ENCODE measurements at places on chromosomes 6 and 20. TPM values are rescaled to one million over a fixed set of nuclear protein-coding genes. Genes with fewer than 3 reads are reported as not detected.

GRCh38 chr6:96582436-96582835, 19.5 kb downstream of the FHL5 start:
- no peak for DNase-seq

DNA sequence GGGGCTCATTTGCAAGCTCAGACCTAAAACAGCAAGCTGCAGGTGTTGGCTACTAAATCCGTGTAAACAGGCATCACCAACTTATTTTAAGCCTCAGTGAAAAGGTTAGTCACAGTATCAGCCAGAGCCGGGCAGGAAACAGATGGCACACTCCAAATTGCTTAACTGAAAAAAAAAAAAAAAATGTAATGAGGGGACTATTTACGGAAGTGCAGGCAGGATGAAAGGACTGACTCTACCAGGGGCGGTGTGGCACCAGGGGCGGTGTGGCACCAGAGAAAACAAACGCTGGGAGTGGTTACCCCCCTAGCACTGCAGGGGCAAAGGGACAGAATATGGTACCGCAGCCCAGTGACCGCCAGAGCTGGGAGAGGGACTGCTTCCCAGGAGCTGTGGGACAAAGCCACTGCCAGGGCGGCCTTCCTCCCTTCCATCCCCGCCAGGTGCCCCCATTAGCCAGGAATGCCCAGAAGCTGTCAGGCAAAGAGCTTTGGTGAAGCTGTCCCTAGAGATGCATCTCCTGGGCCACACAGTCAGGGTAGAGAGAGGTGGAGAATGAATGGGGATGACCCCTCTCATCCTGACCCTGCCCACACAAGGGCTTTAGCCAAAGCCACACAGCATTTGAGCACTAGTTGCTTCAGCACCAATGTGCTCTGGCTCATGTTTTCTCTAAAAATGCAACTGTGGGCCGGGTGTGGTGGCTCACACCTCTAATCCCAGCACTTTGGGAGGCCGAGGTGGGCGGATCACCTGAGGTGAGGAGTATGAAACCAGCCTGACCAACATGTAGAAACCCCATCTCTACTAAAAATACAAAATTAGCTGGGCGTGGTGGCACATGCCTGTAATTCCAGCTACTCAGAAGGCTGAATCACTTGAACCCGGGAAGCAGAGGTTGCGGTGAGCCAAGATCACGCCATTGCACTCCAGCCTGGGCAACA, 39.6 kb upstream of the GFOD1 start:
- DNase-seq, result no peak

DNA sequence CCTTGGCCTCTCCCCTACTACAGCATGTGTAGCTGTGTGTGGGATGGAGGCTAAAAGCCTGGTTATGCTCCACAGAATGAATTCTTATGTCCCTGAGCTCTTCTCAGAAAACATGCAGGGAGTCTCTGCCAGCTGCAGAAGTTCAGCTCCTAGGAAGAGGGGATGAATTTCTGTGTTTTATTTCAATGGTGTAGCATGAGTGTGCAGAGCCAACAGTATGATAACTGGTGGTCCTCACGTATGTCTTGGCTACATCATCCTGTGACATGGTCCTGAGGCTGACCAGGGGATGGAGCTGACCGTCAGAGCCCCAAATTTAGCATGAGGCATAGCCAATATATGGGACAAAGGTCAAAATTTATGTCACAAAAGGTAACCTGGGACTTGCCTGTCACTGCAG, 266.1 kb downstream of the ADGB start:
- DNase-seq, result no peak

Gene WFDC10B
- total RNA-seq, result not detected

GRCh38 chr6:137764464-137764863, 102.6 kb upstream of the TNFAIP3 start:
- no peak for DNase-seq

DNA sequence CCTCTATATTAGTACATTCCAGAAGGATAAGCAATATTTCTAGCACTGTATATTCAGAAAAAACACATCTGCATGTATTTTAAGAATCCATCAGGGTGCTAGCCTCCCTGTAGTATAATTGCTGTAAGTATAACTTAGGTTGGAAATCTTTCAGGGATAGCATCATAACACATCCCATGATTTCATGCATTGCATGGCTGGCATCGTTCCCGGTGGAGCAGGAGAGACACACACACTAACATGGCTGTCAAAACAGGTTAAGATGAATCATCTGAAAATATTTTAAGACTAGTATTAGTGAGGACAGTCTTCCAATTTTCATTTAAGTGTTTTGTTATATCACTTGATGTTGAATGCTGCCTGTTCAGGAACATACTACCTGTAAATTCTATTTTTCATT, 32.1 kb upstream of the CENPW start:
- DNase-seq, result no peak

Gene LHFPL5
- total RNA-seq, result not detected

GRCh38 chr6:47414423-47415167, 63.0 kb upstream of the CD2AP start:
- no peak for DNase-seq

Gene MYL9
- total RNA-seq, result 0.95 TPM

DNA sequence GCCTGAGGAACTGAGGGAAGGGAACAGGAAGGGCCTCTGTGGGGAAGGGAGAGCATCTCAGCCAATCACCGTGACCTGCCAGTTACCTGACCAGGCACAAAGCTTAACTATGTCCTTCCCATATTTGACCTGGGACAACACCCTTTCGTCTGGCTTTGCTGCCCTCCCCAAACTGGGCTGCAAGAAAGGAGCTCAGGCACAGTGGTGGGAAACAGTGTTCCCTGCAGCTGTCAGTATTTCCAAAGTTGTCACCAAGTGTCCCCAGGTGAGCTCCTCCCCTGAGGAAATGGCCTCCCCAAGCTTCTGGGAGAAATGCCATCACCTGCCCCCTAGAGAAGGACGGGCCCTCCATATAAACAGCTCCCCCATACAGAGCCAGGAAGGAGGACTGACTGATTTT, 17.9 kb downstream of the NCR2 start:
- no peak for DNase-seq

Gene PDYN
- total RNA-seq, result not detected

Data from activated naive CD4-positive, alpha-beta T cell treated with anti-CD3 and anti-CD28 coated beads, Interleukin-2, amount 50 U/mL, for 72 hours (primary cell).